ENCODE measurements at places on chromosomes 3 and 15. TPM values are rescaled to one million over a fixed set of nuclear protein-coding genes. Genes with fewer than 3 reads are reported as not detected.

- no peak overlapping the region for H3K27ac ChIP-seq
- DNase-seq = no peak
- H3K4me1 ChIP-seq = no peaks in the 10 kb centered on the region
- H3K4me3 ChIP-seq = no peak overlapping the region
- H3K36me3 ChIP-seq = no peaks in the 10 kb centered on the region
These were observed 16.2 kb downstream of the GALNT15 start for GRCh38 chr3:16190704-16191103.

- H3K27ac ChIP-seq = no peak overlapping the region
- DNase-seq = no peak
- peaks cover 24% of the 10 kb centered on the region for H3K4me1 ChIP-seq
These were observed 751.8 kb upstream of the CBLB start for GRCh38 chr3:106620646-106621045.

RARB gene
- total RNA-seq = not detected

MFGE8 gene
- total RNA-seq = 355 TPM

- H3K4me1 ChIP-seq = no peaks in the 10 kb centered on the region
- DNase-seq = no peak
- H3K36me3 ChIP-seq = no peaks in the 10 kb centered on the region
- no peak overlapping the region for H3K27ac ChIP-seq
- H3K27me3 ChIP-seq = no peaks in the 10 kb centered on the region
- no peak overlapping the region for H3K4me3 ChIP-seq
These were observed 129.4 kb downstream of the DNAJB8 start for GRCh38 chr3:128337305-128337704.

DNA sequence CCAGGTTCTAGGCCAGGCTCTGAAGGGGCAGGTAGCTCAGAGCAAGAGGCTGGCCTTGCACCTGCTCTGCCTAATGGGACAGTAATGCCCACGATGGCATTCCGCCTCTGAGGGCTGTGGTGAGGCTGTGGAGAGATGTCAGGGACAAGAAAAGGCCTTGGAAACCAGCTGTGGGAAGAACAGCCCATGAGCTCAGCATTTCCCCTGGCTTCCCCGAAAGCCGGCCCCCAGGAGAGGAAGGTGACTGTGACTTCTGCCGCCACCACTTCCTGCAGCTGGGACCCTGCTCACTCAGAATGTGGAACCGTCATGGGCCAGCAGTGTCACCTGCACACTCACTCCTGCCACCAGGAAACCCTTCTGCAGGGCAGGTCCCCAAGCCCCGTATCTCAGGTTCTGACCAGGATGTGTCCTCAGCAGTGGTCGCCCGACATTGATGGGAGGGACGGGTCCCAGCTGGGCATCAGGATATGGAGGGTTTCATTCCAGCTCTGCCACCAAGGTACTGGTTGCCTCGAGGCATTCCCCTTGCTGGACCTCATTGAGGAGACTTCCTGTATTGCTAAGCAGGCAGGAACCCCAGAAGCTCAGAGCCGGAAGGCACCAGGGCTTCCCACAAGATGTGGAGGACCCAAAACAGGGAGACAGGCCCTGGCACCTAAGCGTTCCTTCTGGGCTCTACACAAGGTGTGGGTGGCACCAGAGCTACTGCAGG lies 30.7 kb downstream of the SEMA7A start:
- no peak overlapping the region for H3K27ac ChIP-seq
- H3K36me3 ChIP-seq = no peaks in the 10 kb centered on the region
- no peak for DNase-seq
- peaks cover 64% of the 10 kb centered on the region for H3K4me1 ChIP-seq
- no peaks in the 10 kb centered on the region for H3K27me3 ChIP-seq
